NB4 (cell line): ENCODE measurements at places on chromosomes 4 and X.

GRCh38 chr4:163550869-163551267, 56.4 kb downstream of the TMA16 start:
- no peak for DNase-seq

DNA sequence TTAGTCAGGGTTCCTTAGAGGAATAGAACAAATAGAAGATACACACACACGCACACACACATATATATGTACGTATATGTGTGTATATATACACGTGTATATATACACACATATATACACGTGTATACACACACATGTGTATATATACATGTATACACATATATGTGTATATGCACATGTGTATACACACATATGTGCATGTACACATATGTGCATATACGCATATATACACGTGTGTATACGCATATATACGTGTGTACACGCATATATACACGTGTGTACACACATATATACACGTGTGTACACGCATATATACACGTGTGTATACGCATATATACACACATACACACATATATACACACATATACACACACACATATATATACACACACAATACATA, 41.5 kb downstream of the ASMT start:
- DNase-seq = no peak

DNA sequence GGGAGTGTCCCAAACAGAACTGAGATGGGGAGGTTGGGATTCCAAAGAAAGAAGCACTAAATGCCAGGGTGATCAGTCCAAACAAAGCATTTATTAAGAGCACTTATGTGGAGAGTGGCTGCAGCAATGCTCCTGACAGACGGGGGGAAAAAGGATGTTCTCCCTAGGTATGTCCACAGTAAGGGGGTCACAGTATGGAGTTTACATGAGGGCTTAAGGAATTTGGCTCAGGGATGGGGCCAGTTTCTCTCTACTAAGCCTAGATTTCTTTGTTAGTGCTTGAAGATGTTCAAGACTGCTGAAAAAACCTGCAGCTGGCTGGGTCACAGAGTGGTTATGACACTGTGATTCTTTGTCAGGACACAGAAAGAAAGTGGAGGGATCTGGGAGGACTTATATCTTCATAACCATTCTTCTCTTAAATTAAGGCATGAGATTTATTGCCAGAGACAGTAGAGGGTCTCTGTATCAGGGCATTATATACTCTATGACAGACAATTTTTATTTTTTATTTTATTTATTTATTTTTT, 1468.0 kb downstream of the C4orf33 start:
- no peak for DNase-seq

GRCh38 chr4:87601361-87601760, 7.0 kb upstream of the DSPP start:
- DNase-seq = no peak

DNA sequence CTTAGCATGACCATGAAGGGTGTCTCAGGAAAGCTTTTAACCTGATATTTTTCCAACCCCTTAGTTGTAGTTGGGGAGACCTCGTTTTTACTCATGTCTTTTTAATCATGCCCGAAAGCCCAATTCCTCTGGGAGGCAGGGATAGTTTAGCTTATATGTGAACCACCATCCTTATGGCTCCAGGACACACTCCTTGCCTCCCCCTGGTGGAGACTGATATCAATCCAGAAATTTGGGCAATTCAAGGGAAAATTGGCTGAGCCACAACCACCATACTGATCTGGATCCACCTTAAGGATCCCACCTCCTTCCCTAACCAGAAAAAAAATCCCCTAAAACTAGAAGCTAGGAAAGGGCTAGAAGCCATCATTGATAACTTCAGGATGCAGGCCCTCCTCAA, 13.4 kb upstream of the COL25A1 start:
- DNase-seq = no peak

- no peak for DNase-seq
Observed at GRCh38 chr4:55744369-55744768, 75.2 kb upstream of the EXOC1L start.

GRCh38 chr4:176538217-176538925, 218.6 kb downstream of the SPCS3 start:
- no peak for DNase-seq

- DNase-seq = peak; percentile 24
Observed at GRCh38 chr4:19888587-19888986, 363.1 kb upstream of the SLIT2 start.

DNA sequence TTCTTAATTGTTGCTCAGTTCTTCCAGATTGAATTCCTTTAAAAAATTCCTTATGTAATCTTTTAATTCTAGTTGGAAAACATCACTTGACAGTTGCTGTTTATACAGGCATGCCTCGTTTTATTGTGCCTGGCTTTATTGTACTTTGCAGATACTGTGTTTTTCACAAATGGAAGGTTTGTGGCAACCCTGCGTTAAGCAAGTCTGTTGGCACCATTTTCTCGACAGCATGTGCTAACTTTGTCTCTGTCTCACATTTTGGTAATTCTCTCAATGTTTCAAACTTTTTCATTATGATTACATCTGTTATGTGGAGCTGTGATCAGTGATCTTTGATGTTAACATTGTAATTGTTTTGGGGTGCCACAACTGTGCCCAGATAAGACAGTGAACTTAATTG, 33.4 kb downstream of the ZCCHC12 start:
- no peak for DNase-seq

DNA sequence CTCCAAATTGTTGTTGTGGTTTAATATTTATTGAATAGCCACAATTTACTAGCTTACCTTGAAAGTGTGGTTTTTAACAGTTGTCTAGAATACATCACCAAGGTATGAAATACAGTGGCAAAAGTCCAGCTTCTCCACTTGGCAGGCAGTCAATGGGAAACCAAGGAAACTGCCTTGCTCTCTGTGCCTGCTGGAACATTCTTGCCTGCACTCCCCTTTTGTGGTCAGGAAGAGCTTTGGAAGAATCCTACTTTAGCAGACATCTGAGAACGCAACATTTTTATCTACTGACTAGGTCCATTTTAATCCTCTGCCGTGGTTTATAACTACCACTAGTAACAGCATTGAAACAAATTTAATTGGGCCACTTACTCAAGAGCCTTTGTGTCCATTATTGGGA, 64.5 kb downstream of the TENM3 start:
- no peak for DNase-seq

- no peak for DNase-seq
Observed at GRCh38 chrX:53656845-53657244, 29.7 kb downstream of the HUWE1 start.

DNA sequence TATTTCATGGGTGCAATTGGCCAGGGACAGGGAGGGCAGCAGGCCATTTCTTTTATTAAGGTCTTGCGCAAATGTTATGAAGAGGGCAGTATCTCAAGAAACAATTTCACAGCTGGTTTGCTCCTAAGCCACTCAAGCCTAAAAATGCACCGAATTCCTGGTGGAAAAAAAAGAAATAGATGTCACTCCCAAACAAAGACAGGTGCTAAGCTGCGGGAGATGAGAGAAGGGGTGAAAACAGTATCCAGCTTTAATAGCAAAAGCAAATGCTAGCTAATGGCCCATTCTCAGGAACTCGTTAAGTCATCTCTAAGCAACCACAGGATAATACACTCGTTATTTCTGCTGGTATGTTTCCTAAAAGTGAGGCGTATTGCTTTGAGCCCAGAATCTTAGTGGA, 116.4 kb downstream of the ARX start:
- DNase-seq = no peak

GRCh38 chr4:148207068-148207467, 235.1 kb downstream of the NR3C2 start:
- DNase-seq = no peak

DNA sequence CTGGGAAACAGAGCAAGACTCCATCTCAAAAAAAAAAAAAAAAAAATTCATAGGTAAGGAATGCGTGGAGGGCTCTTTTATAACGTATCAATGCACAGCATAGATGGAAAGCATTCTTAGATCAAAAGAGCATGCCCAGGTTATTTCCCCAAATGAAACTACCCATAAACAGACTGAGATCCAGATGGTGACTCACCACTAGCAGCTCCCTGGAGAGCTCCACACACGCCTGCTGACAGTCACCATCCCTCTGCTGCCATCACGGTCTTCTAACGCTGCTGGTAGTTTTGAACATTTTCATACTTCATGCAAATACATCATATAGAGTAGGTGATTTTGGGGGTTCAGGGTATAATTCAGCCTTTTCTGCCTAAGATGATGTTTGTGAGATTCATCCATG, 136.9 kb downstream of the ASMT start:
- DNase-seq = peak; percentile 57

DNA sequence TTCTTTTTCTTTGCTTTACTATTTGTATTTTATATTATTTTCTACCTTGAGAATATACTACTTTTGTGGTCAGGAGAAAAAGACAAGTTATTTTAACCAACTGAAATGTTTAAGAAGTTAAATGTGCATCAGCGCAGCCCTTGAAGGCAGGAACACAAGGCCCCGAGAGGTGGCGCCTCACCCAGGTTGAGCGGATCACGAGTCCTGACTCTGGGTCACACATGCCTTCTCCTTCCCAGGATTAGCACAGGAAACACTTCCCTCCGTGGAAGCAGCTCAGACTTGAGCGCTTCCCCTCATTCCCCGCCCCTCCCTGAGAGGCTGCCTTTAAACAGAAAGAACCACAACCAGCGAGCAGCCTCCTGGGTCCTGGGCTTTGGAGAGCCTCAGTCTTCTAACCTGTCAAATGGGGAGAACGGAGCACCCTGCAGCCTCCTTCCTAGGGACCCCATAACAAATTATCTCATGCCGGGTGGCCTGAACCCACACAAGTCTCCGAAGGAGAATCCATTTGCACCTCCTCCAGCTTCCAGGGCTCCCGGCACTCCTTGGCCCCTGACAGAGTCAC, 217.6 kb downstream of the AFAP1 start:
- no peak for DNase-seq

DNA sequence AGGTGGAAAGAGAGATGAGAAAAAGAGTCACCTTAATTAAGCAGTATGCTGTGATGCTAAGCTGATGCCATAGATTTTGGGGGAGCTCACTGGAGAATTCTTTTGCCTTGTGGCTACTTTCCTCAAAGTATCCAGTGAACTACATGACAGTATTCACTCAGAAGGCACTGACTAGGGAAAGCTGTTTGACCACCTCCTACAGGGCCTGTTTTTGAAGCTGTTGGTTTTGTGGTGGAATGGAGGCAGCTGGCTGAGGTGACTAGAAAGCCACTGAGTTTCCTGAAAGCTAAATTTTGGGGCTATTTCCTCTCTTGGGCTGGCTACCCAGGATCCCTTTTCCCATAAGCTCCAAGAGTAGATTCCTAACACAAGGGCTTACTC, 124.8 kb upstream of the EOLA2 start:
- no peak for DNase-seq

DNA sequence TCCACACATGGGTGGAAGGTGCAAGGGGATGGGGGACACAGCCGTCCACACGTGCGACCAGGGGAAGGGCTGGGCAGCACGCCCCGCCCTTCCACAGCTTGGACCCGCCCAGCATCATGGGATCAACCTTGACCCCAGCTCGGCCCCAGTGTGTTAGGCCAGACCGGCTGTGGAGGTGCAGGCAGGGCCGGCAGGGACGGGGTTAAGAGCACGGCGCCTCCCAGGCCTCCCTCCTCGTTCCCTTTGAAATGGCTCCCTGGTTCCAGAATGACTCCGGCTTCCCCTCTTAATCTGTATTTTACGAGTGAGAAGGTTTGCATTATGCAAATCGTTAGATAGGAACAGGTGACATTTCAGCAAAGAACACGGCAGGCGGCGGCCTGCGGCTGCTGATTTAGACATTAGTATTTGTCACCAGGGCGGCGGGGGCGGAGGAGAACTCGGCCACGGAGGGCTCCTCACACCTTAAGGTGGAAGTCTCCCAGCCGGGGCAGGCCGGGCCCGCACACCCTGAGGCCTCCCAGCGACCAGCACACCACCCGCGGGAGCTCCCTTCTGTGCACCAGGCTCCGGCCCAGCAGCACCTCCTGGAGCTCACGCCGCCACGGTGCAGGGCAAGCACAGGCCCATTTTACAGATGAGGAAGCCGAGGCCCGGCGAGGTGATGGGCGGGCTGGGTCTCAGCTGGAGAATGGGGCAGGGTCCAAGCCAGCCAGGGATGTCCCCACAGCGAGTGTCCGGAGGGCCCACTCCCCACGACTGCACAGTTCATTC, 116.1 kb downstream of the FAM53A start:
- no peak for DNase-seq

DNA sequence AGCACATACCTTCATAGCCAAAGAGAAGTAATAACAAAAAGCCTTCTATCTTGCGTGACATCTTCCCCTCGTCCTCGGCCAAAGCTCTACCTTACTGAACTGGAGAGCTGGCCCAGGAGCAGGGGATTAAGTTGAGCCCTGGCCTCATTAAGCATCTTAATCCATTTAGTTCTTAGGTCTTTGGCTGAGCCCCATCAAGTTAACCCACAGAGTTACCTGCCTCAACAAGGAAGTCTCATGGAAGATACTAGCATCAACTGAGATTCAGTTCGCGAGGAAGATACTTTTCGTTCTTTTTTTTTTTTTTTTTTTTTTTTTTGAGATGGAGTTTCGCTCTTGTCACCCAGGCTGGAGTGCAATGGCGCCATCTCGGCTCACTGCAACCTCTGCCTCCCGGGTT, at the start of gene RS1:
RS1 (minus strand) TSS at position 101 of the 400 bp plus-strand sequence; CDS start at position 61, 40 bp downstream.
- DNase-seq = no peak
